GM12865 (cell line): ENCODE measurements at places on chromosomes 16 and 17.

DNA sequence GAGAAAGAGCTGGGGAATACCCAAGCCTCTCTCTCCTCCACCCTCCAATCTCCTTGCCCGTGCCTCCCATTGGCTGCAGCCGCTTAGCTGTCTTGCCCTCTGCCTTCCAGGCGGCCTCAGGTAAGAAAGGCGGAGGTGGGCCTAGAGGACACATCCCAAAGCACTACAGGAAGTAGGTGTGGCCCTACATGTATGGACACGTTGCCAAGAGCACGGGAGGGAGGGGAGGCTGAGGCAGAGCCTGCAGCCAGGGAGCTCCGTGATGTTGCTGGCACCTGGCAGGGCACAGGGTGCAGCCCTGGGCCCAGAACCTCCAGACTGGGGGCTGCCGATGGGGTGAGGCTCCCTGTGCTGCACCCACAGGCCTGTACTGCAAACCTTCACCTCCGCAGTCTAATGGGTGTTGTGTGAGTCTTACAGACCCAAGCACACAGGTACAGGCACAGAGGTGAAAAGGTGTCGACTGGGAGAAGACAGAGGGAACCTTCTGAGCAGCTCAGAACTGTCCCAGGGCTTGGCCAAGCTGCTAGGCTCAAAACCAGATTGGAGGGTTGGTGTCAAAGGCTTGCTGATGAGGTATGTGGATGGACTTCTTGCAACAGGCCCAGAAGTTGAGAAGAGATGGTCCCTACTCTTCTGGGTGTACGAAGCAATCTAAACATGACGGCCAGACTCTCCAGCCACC lies 23.5 kb upstream of the FOXK2 start:
- DNase-seq: peak; percentile 30

- no peak for DNase-seq
Measured at GRCh38 chr16:3842994-3843393, 37.5 kb downstream of the CREBBP start.

DNA sequence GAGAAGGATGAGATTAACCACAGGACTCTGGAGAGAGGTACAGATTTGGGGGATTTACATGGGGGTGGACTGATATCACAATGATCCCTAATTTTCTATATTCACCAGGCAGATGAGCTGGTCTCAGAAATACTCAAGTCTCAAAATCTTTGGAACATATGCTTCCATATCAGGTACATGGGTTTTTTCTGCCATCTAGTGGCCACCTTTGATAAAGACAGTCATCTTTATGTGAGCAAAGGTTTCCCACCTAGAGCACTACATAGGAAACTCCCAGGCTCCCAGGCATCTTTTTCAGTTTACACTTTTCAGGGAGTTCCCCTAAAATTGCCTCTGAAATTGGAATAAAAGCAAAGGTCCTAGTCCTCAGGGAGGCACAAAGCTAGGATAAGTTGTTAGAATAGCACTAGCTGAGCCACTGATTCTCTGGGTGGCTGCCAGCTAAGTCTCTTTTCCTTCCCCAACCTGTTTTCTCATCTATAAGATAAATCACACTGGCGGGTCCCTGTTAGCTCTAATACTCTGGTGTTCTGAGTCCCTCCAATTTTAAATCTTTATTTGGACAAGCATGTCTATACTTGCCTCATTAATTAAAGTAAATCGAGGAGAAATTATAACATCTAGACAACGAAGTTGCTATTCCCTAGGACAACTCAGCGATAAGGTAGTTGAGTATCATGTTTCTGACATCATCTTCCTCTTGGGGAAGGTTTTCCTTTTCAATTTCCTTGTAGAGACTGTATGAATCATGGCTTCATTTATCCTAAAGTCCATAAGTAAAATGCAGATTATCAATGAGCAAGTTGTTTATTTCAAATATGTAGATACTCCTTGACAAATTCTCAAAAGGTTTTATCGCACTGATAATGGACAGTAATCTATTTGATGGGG lies 19.0 kb upstream of the MON1B start:
- peak; percentile 61 for DNase-seq

- no peak for DNase-seq
Measured at GRCh38 chr16:718922-719321, 2.0 kb upstream of the ANTKMT start.

- peak; percentile 25 for DNase-seq
Measured at GRCh38 chr17:36592316-36592715, 637 bp downstream of the DHRS11 start.
